Stimulated activated CD8-positive, alpha-beta memory T cell treated with anti-CD3 and anti-CD28 coated beads, Interleukin-7, amount 100 ng/mL, for 24 hours (primary cell): ENCODE measurements at places on chromosomes 2 and 18.

DNA sequence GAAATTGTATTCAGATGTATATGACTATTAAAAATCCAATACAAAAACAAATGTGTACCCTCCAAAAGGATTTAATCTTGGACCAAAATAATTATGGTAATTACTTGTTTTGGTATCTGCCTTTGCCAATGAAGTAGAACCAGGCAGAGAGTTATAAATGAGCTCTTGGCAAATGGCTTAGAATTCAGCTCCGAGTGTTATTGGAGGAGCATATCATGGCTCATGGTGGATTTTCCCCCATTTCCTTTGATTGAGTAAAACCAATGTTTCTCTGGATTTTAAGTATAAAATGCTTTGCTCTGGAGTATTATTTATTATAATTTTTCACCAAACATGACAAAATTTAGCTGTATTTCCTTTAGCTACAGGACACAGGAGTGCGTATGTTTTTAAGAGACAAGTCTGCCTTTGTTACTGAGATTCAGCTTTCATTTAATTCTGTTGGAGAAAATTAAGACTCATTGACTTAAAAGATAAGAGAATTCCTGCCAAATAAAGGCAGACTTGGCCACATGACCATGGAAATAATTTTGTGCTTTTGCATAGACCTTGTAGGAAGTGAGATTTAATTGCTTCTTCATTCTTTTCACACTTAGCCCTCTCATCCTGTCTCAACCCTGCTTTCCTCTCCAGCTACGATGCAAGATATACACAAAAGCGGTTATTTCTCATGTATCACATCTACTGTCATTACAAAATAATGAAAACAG, 281.0 kb upstream of the SOX11 start:
- DNase-seq: no peak

DNA sequence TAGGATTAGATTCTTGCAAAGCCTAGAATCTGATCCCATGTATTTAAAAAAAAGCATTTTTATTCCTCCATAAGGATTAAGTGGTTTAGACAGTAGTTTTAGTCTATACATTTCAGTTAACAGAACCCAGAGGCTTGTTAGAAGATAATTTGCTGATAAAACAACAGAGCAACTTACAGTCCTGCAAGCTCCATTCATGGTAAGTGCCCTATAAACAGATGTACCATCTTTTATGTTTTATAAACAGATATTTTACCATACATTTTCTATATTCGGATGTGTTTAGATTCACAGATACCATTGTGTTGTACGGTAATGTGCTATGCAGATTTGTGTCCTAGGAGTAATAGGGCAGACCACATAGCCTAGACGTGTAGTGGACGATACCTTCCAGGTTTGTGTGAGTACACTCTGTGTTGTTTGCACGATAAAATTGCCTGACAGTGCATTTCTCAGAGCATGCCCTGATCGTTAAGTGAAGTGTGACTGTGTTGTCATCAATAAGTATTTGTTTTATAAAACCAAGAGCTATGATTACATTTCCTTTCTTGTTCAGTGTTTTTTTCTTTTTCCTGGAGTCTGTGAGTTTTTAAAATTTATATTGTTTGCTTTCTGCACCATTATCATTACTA, 54.2 kb downstream of the CERS6 start:
- DNase-seq: no peak

- no peak for DNase-seq
These were observed 6.9 kb downstream of the METTL4 start for GRCh38 chr18:2564373-2564772.

DNA sequence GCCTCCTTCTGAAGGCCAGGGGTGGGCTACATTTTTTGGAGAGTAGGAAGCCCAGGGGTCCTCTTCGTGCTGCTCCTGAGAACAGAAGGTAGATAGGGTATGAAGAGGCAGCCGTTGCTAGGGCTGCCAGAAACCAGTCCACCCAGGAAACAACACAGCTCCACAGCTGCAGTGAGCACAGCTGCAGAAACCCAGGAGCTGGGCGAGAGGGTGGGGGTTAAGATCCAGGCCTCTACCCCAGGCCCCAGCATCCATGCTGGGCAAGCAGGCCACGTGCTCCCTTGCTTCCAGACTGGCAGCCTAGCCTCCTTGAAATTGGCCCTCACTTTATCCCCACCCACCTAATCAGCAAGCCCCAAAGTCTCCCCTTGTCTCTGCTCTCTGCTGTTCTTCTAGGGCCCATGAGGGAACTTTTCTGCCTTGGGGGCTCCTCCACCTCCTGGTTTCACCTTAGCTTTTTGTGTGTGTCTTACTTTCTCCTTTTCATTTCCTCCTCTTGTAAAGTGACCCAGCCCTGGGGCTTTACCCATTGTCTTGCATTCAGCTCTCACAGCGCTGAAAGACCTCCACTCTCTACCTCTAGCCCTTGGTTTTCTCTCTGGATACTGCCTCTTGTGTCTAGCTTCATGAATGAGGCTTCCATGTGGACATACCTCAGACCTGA, 30.7 kb downstream of the STON1 start:
- no peak for DNase-seq

DNA sequence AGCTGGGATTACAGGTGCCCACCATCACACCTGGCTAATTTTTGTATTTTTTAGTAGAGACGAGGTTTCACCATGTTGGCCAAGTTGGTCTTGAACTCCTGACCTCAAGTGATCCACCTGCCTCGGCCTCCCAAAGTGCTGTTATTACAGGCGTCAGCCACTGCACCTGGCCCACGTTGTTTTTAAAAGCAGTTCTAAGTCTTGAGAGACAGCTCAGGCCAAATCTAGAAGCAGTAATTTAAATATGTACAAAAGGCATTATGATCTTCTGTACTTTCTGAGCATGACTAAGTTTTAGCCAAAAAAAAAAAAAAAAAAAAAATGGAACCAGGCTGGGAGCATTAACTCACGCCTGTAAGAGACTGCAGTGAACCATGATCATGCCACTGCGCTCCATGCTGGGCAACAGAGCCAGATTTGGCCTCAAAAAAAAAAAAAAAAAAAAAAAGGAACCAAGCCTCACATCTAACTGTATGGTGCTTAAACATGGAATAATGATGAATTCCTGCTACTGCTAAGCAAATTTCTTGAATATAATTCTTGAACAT, 4.0 kb downstream of the ABHD3 start:
- no peak for DNase-seq

DNA sequence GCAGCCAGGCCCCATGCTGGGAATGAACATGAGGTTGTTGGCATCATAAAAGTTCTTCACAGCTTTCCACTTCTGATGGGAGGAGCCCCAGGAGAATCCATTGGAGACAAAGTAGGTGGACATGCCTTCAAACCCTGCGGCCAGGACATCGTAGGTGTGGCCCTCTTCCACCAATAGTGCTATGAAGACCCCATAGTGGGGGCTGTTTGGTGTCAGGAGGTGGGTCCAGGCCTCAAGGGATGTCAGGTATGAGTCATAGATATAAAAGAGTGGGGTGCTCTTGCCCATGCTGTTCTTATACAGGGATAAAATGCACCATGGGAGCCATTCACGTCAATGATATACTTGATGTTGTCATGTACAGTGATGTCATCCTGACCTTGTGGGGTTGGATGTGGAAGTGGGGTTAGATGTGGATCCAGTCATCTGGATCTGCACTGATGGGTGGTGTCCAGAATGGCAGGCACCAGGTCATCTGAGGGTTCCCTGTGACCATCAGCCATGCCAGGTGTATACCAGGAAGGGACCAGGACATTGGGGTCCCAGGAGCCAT, 22.1 kb upstream of the MCM6 start:
- no peak for DNase-seq

- DNase-seq: no peak
These were observed 3.3 kb upstream of the ACTR3 start for GRCh38 chr2:113886479-113887008.

DNA sequence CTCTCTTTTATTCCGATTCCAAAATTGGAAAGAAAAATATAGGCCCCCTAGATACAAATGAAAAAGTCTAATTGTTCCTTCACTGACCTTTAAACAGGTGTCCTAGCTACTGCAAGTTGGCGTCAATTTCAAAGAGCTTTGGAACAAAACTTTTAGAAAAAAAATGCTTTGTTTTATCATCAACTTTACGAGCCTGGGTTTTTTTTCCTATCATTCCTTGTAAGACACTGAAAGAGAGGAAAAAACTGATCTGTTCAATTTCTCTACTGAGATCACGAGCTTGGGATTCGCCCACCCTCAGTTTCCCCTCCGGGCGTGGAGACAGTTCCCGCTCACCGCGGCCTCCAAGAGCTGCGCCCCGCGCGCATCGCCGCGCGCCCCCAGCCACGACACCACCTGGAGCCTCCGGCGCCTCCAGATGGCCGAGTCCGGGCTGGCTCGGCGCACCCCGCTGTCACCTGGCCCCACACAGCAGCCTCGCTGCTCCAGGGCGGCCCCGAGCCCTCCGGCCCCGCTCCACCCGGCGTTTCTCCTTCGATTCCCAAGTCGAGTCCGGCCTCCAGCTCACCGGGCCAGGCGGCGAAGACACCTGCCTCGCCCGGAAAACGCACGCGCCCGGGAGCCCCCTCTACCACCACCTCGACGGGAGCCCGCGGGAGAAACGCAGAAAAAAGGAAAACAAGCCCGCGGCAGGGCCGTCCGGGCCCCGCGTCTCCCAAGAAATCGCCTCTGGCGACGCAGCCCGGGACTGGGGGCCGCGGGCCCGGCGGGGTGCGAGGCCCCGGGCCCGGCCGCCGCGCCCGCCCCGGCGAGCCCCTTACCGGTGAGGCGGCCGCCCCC, 656 bp downstream of the TBC1D8 start:
- no peak for DNase-seq

GRCh38 chr2:149063177-149063576, 24.7 kb downstream of the LYPD6B start:
- DNase-seq: no peak

DNA sequence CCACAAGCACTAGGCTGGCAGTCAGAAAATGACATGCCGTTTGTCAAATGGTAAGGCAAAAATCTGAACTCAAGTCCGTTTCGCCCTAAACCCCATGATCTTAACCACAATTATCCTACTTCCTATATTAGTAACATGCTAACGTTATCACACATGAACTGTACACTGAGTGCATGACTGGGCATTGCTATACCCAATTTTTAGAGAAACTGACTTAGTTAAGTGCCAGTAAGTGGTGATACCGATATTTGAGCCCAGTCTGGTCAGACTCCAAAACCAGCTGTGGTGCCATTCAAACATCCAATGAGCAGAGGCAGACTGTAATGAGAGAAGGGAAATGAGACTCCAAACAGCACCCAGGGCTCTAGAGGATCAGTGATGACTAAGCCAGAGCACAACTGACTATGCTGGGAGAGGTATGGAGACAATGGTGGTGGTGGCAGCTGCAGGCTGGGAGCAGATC, 311.7 kb upstream of the PKDCC start:
- no peak for DNase-seq
